Lower lobe of right lung (tissue), 2 donors: ENCODE measurements at places on chromosomes 16 and 17. TPM values are rescaled to one million over a fixed set of nuclear protein-coding genes. Genes with fewer than 3 reads are reported as not detected.

The PRSS21 gene
- total RNA-seq = 26.5 TPM

The WDR59 gene
- total RNA-seq = 49.5 TPM

The G6PC1 gene
- total RNA-seq = not detected

The MPP3 gene
- total RNA-seq = 19.2 TPM

The CDR2L gene
- 12.6 TPM for total RNA-seq

The SOCS7 gene
- total RNA-seq = 23.0 TPM

The SAP30BP gene
- total RNA-seq = 73.0 TPM

The HSD3B7 gene
- total RNA-seq = 23.6 TPM

GRCh38 chr16:75202069-75202590, 4.8 kb downstream of the CTRB2 start:
- H3K4me3 ChIP-seq = no peak overlapping the region
- H3K4me1 ChIP-seq = no peaks in the 10 kb centered on the region
- H3K27me3 ChIP-seq = peaks cover 13% of the 10 kb centered on the region

GRCh38 chr16:67252609-67253497, 4.1 kb downstream of the SLC9A5 start:
- peaks cover 11% of the 10 kb centered on the region for H3K27me3 ChIP-seq
- no peak overlapping the region for H3K4me3 ChIP-seq
- H3K4me1 ChIP-seq = peaks cover 19% of the 10 kb centered on the region
- H3K36me3 ChIP-seq = no peaks in the 10 kb centered on the region

DNA sequence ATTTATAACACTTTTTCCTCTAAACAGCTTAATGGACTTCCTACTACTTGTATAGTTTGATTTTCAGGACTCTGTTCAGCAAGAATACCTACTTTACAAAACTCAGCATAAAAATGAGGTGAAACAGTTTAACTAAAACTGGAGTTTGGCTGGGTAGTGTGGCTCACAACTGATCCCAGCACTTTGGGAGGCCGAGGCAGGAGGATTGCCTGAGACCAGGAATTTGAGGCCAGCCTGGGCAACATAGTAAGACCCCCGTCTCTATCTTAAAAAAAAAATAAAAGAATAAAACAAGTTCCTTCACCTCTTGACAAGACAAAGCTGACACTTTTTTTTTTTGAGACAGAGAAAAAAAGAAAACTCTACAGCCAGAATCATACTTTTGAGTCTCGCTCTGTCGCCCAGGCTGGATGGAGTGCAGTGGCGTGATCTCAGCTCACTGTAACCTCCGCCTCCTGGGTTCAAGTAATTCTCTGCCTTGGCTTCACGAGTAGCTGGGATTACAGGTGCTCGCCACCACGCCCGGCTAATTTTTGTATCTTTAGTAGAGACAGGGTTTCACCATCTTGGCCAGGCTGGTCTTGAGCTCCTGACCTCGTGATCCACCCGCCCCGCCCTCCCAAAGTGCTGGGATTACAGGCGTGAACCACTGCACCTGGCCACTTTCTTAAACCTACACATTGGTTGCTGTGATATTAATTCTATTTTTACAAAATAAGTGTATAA, 2.6 kb downstream of the PDF start:
- peaks cover 77% of the 10 kb centered on the region for H3K36me3 ChIP-seq
- DNase-seq = no peak

DNA sequence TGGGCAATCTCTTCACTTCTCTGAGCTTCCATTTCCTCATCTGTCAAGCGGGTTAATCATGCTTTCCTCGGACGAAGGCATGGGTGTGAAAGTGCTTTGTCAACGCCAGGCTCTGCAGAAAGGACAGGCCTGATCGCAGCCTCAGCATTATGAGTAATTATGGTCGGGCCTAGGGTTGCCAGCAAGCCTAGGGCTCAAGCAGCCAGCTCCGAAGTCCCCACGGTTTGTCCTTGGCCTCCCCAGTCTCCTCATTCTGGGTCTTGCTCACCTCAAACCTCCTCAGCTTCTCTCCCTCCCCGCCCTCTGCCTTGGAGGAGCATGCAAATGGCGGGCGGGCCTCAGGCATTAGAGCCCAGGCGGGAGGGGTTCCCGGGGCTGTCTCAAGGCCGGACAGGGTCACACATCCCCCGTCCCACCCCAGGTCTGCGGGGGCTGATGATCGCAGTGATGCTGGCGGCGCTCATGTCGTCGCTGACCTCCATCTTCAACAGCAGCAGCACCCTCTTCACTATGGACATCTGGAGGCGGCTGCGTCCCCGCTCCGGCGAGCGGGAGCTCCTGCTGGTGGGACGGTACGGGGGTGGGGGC, 10.2 kb upstream of the FAM83G start:
- H3K27ac ChIP-seq = no peak overlapping the region
- no peaks in the 10 kb centered on the region for H3K4me1 ChIP-seq
- peak; percentile 38 for DNase-seq
- H3K36me3 ChIP-seq = no peaks in the 10 kb centered on the region
- H3K4me3 ChIP-seq = no peak overlapping the region

DNA sequence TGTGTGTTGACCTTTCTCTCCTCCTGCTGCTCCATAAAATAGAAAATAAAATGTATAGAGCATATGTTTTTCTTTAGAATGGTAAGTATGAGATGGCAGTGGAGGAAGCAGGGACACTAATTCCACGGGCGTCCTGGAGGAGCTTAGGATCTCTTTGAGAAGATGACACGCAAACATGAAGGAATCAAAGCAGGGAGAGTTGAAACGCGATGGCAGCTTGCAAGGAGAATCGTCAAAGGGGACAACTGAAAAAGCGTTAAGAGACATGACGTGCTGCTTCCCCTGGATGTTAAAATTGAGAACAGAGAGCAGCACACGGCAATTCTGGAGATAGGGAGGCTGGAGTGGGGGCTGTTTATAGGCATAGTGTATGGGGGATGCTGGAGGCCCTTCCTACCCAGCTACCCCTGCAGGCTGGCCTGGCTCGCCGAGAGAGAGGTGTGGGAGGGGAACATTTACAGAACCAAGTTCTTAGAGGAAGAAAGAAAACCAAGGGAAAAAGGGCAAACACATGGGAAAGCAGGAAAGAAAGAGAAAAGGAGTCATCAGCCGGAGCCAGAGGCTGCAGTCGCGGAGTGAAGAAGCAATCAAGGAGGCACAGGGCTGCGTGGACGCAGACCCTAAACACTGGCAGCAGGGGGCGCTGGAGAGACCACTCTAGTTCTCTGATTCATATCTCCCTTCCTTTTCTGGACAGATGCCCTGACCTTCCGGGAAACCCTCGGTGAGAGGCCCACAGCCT, 55.8 kb downstream of the MYH13 start:
- H3K27ac ChIP-seq = no peak overlapping the region
- H3K27me3 ChIP-seq = no peaks in the 10 kb centered on the region
- DNase-seq = peak; percentile 81

DNA sequence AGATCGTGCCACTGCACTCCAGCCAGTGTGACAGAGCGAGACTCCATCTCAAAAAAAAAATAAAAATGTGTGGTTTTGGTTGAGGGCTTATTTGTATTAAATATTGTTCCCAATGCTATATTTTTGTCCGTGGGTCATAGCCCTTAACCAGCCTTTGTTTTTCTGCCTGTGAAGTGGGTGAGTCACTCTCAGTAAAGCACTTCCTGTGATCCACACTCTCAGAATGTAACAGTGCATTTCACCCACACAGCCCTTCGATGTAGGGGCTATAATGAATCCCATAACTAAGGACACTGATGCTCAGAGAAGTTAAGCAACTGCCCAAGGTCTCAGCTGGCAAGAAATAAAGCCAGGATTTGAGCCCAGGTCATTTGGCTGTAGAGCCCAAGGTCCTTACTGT, 34.7 kb upstream of the POLR3E start:
- H3K4me3 ChIP-seq = no peak overlapping the region
- H3K36me3 ChIP-seq = peaks cover 100% of the 10 kb centered on the region
- H3K27ac ChIP-seq = no peak overlapping the region
- H3K4me1 ChIP-seq = no peaks in the 10 kb centered on the region
- no peaks in the 10 kb centered on the region for H3K27me3 ChIP-seq

GRCh38 chr16:17448640-17449638, 21.8 kb downstream of the XYLT1 start:
- no peak overlapping the region for H3K4me3 ChIP-seq
- peak; percentile 76 for DNase-seq
- no peaks in the 10 kb centered on the region for H3K36me3 ChIP-seq
- H3K4me1 ChIP-seq = peaks cover 29% of the 10 kb centered on the region
- H3K27ac ChIP-seq = peak overlapping the region; percentile 55
- no peaks in the 10 kb centered on the region for H3K27me3 ChIP-seq

GRCh38 chr17:17246879-17247278, 9.9 kb upstream of the FLCN start:
- H3K27ac ChIP-seq = no peak overlapping the region
- no peaks in the 10 kb centered on the region for H3K4me1 ChIP-seq
- H3K36me3 ChIP-seq = peaks cover 63% of the 10 kb centered on the region
